Astrocyte (in vitro differentiated cells and primary cell): ENCODE measurements at places on chromosomes 2 and 18. TPM values are rescaled to one million over a fixed set of nuclear protein-coding genes. Genes with fewer than 3 reads are reported as not detected.

- DNase-seq: no peak
These were observed 19.2 kb downstream of the MIB1 start for GRCh38 chr18:21759836-21760235.

DNA sequence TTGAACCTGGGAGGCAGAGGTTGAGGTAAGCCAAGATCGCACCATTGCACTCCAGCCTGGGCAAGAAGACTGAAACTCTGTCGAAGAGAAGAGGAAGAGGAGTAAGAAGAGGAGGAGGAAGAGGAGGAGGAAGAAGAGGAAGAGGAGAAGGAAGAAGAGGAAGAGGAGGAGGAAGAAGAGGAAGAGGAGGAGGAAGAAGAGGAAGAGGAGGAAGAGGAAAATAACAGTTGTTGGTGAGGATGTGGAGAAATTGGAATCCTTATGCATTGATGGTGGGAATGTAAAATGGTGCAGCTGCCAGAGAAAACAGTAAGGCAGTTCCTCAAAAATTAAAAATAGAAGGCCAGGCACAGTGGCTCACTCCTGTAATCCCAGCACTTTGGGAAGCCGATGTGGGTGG, 8.5 kb upstream of the NCL start:
- DNase-seq: no peak

GRCh38 chr2:180763263-180763989, 217.0 kb upstream of the UBE2E3 start:
- no peak for DNase-seq

DNA sequence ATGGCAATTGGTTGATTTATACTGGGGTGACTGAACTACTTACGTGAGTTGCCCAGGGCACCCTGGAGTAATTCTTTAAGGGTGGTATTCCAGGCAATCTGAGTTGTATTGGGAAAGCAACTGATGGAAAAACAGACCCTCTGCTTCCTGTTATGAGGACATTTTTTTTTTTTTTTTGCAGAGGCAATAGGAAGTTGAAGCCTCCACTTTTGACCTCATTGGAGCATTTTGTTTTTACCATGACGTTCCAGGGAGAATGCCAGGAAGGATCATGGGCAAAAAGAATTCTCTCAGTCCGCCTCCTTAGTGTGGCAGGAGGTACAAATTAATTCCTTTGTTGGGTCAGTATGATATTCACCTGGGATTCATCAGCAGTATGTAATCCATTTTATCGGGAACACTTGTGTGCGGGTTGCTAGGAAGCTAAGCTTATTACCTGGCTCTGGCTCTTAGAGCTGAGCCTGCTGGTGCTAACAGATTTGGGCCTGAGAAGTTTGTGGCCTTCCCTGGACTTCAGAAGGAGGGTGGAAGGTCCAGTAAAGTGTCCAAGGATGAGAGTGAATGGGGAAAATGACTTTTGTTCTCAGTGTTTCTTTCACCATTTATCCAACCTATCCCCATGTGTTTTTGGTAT, 272.9 kb upstream of the EPAS1 start:
- no peak for DNase-seq

DNA sequence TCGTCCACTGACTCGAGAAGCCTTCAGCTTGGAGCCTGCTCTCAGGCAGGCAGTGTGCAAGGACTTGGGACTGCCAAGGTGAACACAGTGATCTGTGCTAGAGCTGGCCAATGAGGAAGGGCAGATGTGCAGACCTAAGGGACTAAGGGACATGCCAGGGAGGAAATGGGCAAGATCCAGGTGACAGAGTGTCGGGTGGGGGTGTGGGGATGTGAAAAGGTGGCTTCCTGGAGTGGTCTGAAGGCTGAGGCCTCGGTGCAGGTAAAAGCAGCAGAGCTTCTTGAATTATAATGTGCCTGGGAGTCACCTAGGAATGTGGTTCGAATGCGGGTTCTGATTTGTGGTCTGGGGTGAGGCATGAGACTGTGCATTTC, 42.0 kb downstream of the STEAP3 start:
- no peak for DNase-seq

DNA sequence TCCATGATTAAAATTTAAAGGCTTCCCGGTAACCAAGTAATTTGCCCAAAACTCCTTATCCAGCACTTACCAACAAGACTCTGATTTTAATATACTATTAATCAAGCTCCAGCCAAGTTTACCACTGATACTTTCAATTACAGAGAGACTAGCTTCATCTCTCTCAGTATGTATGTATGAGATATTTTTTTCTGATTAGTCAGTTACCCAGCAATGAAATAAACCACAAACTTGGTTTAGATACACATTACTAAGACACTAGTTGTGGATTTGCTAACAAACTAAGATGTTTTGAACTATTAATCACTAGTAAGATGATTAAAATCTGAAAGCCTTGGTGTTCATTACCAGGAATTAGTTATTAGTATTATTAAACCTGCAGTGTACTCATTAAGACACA, 1272.2 kb upstream of the ACVR2A start:
- peak; percentile 79 for DNase-seq

DNA sequence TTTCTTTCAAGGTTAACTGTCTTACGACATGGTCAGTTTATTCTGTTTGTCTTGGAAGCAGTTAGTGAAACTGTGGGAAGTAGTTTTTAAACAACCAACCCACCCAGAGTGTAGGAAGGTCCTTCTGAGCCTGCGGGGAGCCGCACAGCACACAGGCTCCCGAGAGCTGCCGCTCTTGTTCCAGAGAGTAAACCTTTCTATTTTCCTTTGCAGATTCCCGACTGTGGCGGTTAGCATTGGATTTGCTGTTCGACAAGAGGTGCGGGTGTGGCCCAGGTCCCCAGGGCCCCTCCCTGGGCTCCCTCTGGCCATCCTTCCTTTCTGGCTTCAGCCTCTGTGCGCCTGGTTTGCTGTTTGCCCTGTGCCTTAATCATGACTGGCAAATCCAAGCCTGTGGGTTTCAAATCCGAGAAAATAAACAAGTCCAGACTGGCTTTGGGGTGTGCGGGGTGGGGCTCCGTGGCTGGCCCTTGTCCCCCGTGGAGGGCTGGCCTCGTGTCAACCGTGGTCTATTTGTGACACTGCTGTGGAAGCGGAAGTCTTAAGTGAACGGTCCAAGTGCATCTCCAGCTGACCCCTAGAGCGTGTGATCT, 30.7 kb downstream of the IMPA2 start:
- no peak for DNase-seq

DNA sequence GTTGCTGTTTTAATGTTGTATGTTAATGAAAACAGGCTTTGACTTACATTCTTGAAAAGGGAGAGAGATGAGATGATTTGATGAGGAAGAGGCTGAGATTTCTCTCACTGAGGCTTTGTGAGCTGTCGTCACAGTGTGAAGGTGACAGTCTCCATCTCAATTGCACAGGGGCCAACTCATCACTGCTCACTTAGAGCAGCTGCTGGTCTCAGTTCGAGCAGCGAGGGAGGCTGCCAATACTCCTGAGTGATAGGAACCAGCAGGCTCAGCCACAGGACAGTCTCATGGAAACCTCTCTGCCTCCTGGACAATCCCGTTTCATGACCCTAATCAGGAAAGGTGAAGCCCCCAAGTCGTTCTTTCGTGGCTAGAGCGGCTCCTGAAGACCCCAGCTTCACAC, 170.7 kb upstream of the SOX11 start:
- DNase-seq: no peak

GRCh38 chr18:41630232-41630886, 324.7 kb upstream of the PIK3C3 start:
- no peak for DNase-seq

GRCh38 chr2:72630767-72631166, 195.1 kb downstream of the EXOC6B start:
- no peak for DNase-seq

DNA sequence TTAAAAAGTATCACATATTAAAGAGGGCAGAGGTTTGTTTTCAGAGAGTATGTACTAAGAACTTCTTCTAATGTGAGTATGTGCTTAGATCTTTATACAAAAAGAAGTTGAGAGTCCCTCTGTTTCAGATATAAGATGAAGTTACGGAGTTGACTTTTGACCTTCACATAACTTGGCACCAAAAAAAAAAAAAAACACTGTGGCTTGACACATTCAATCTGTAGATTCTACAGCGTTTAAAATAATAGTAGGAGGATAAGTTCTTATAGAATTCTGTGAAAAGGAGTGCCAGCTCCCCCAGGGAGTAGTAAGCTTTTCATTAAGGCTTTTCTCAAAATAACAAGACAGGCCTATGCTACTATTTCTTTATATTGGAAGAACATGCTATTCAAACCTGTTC, 105.4 kb upstream of the LRP1B start:
- DNase-seq: no peak

SIX2 gene
- total RNA-seq: 7.4 and 10.1 TPM in 2 replicates

CDCA7 gene
- 4.6 and 5.3 TPM in 2 replicates for total RNA-seq
